ENCODE measurements at places on chromosomes 4 and X.

- DNase-seq, result no peak
These were observed 1.9 kb downstream of the NUDT6 start for GRCh38 chr4:122920473-122920872.

- no peak for DNase-seq
These were observed 34.5 kb downstream of the IQCM start for GRCh38 chr4:149781150-149781549.

DNA sequence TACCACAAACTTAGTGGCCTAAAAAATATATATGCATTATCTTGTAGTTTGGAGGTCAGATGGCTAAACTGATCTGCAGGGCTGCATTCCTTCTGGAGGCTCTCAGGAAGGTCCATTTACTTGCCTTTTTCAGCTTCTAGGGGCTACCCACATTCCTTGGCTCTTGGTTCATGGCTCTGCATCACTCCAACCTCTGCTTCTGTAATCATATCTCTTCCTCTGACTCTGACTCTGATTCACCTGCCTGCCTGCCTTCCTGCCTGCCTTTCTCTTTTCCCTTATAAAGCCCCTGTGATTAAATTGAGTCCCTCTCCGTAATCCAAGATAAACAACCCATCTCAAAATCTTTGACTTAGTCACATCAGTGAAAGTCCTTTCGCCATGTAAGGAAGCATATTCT, 25.0 kb upstream of the FRMPD4 start:
- no peak for DNase-seq

GRCh38 chrX:24955372-24955930, 60.3 kb downstream of the ARX start:
- DNase-seq, result no peak

DNA sequence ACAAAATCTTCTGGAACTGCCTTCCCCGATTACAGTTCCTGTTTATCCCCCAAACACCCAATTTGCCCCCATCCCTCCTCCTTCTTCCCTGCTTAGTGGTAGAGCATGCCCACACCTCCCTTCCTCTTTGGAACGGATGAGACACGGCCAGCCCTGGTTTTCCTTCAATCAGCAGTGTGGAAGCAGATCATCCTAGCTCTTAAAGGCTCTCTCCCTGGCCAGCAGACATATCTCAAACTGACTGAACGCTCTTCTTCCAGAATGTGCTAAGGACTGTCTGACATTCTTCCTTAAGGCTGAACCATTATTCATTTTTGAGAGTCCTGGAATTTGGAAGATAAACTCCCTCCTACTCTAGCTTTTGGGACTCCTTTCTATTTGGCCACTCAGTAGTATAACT, 161.1 kb downstream of the TRIML1 start:
- no peak for DNase-seq

Measured in stimulated activated CD4-positive, alpha-beta T cell treated with anti-CD3 and anti-CD28 coated beads, Interleukin-12 subunit alpha, Interleukin-12 subunit beta, amount 100 ng/mL, for 4 hours (primary cell).